ENCODE measurements at places on chromosomes 6 and 20. TPM values are rescaled to one million over a fixed set of nuclear protein-coding genes. Genes with fewer than 3 reads are reported as not detected.

DNA sequence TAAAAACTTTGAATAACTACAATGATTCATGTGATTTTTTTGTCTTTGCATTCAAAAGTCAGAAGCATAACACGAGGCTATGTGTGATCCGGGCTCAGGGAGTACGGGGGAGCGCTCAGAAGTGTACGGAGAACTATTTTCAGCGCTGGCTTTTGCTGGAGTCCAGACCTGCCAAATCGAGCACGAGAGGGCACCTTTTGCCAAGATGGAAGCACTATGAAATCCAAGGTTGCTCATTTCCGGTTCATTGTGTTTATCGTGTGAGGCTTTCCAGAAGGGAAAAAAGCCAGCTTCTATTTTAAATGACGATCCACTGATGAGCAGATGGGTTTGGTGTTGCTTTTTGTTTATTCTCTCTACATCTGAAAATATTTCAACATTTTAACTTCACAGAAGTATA lies 11.3 kb downstream of the RAMACL start:
- H3K4me3 ChIP-seq, result no peak overlapping the region
- no peak overlapping the region for H3K27ac ChIP-seq
- no peaks in the 10 kb centered on the region for H3K36me3 ChIP-seq
- peak; percentile 30 for DNase-seq

GRCh38 chr6:55377150-55377549 lies 49.9 kb downstream of the GFRAL start:
- H3K36me3 ChIP-seq, result no peaks in the 10 kb centered on the region
- no peaks in the 10 kb centered on the region for H3K27me3 ChIP-seq
- H3K4me3 ChIP-seq, result no peak overlapping the region
- H3K4me1 ChIP-seq, result no peaks in the 10 kb centered on the region
- DNase-seq, result no peak
- no peak overlapping the region for H3K27ac ChIP-seq

- no peak overlapping the region for H3K27ac ChIP-seq
- DNase-seq, result no peak
- H3K4me1 ChIP-seq, result no peaks in the 10 kb centered on the region
Measured at GRCh38 chr6:99016355-99016754, 68.6 kb upstream of the FBXL4 start.

- no peak overlapping the region for H3K27ac ChIP-seq
- no peak for DNase-seq
- H3K27me3 ChIP-seq, result no peaks in the 10 kb centered on the region
- H3K4me3 ChIP-seq, result no peak overlapping the region
Measured at GRCh38 chr6:101706576-101706975, 313.1 kb downstream of the GRIK2 start.

DNA sequence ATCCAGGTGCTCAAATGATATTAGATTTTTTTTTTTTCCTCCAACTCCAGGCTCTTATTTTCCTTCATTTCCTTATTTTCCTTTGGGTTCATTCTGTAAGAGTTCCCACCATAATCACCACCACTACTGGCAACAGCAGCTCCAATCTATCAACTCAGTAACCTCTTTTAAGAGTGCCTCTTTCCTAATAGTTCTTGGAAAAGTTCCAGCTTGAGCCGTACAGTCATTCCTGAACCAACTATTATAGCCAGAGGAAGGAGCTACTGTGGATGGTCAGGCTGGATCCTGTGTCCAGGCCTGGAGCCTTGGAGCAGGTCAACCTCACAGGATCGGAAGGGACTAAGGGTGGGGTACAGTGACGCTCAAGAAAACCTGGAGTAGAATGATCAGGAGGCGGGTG lies 4.2 kb upstream of the ANGPT4 start:
- no peak overlapping the region for H3K27ac ChIP-seq
- H3K4me1 ChIP-seq, result peaks cover 8% of the 10 kb centered on the region
- no peaks in the 10 kb centered on the region for H3K27me3 ChIP-seq

- H3K4me3 ChIP-seq, result no peak overlapping the region
- no peaks in the 10 kb centered on the region for H3K27me3 ChIP-seq
- DNase-seq, result no peak
- H3K4me1 ChIP-seq, result peaks cover 3% of the 10 kb centered on the region
- no peaks in the 10 kb centered on the region for H3K36me3 ChIP-seq
- H3K27ac ChIP-seq, result no peak overlapping the region
Measured at GRCh38 chr6:120935908-120936307, 398.4 kb downstream of the TBC1D32 start.

DNA sequence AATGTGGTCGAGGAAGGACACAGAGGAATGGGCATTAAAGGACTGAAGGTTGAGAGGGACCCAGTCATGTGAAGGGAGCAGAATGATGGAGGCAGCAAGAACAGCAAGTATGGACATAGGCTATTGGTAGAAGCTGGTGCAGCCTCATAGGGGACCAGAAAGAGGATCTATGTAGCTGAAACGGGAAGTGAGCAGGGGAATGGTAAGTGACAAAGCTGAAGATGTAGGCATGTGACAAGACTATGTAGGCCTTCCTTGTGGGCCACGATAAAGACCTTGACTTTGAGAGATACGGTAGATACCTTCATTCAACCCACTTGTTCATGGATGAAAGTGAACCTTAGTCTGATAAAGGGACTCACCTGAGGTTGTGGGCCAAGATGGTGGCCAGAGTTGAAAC lies 3.5 kb downstream of the CTNNBL1 start:
- peak; percentile 3 for DNase-seq
- H3K27ac ChIP-seq, result no peak overlapping the region
- no peak overlapping the region for H3K4me3 ChIP-seq
- H3K36me3 ChIP-seq, result peaks cover 9% of the 10 kb centered on the region

DNA sequence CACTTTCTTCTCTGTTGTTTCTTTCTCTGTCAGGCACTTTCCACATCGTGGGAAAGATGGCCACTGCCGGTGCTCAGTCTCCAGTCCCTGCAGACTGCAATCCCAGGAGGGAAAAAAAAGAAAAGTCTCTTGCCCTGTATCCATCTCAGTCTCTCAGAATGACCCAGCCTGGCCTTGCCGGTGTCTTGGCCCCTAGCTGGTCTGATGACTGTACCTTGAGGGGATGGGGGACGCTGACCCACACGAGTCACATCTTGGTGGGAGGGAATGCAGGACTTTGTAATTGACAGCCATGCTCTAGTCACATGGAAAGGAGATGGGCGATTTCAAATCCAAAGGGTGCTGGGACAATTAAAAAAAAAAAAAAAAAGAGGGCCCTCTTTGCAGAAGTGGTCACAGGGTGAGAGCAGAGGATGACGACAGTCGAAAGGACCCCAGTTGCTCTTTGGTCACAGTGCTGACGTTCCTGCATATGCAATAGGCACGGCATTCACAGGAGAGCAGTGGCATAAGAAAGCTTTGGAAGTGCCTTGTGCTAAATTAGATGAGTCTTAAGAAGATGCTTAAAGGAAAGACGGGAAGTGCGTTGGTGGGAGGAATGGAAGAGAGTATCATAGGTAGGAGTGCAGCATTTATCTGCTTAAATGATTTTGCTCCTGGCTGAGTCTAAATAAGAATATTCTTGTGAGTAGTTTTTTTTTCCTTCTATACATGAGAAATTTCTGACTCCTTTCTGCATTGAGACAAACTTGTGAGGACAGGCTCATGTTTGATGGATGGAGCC lies 63.9 kb upstream of the AKAP12 start:
- no peaks in the 10 kb centered on the region for H3K36me3 ChIP-seq
- no peak for DNase-seq
- H3K4me1 ChIP-seq, result no peaks in the 10 kb centered on the region
- no peak overlapping the region for H3K27ac ChIP-seq

- H3K4me1 ChIP-seq, result no peaks in the 10 kb centered on the region
- peaks cover 62% of the 10 kb centered on the region for H3K36me3 ChIP-seq
- no peak overlapping the region for H3K4me3 ChIP-seq
Measured at GRCh38 chr20:31560746-31561598, 44.1 kb upstream of the ID1 start.

- peaks cover 68% of the 10 kb centered on the region for H3K36me3 ChIP-seq
- H3K4me1 ChIP-seq, result no peaks in the 10 kb centered on the region
- no peaks in the 10 kb centered on the region for H3K27me3 ChIP-seq
- H3K27ac ChIP-seq, result no peak overlapping the region
Measured at GRCh38 chr20:62942456-62942855, 4.5 kb downstream of the GID8 start.

GRCh38 chr20:57795342-57795697 lies 85.5 kb upstream of the PMEPA1 start:
- no peak for DNase-seq
- H3K4me3 ChIP-seq, result no peak overlapping the region
- no peaks in the 10 kb centered on the region for H3K36me3 ChIP-seq
- no peaks in the 10 kb centered on the region for H3K27me3 ChIP-seq
- H3K4me1 ChIP-seq, result no peaks in the 10 kb centered on the region
- H3K27ac ChIP-seq, result no peak overlapping the region

DNA sequence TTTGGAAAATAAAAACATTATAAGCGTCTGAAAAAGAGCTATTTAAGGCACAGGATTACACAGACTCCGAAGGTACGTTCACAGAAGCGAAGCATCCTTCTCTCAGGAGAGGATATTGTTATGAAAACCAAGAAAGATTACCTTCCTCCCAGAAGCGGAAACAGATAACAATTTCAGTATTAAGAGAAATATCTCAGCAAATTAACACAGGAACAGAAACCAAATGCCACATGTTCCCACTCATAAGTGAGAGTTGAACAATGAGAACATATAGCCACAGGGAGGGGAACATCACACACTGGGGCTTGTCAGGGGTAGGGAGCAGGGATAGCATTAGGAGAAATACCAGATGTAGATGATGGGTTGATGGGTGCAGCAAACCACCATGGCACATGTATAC lies 109.7 kb downstream of the CDK19 start:
- H3K36me3 ChIP-seq, result no peaks in the 10 kb centered on the region
- H3K4me1 ChIP-seq, result peaks cover 7% of the 10 kb centered on the region
- no peaks in the 10 kb centered on the region for H3K27me3 ChIP-seq
- H3K27ac ChIP-seq, result no peak overlapping the region

GRCh38 chr6:138572885-138573284 lies 73.6 kb upstream of the NHSL1 start:
- no peak overlapping the region for H3K27ac ChIP-seq
- H3K4me1 ChIP-seq, result peaks cover 10% of the 10 kb centered on the region
- peak overlapping the region; percentile 82 for H3K4me3 ChIP-seq
- no peaks in the 10 kb centered on the region for H3K36me3 ChIP-seq
- H3K27me3 ChIP-seq, result no peaks in the 10 kb centered on the region

DNA sequence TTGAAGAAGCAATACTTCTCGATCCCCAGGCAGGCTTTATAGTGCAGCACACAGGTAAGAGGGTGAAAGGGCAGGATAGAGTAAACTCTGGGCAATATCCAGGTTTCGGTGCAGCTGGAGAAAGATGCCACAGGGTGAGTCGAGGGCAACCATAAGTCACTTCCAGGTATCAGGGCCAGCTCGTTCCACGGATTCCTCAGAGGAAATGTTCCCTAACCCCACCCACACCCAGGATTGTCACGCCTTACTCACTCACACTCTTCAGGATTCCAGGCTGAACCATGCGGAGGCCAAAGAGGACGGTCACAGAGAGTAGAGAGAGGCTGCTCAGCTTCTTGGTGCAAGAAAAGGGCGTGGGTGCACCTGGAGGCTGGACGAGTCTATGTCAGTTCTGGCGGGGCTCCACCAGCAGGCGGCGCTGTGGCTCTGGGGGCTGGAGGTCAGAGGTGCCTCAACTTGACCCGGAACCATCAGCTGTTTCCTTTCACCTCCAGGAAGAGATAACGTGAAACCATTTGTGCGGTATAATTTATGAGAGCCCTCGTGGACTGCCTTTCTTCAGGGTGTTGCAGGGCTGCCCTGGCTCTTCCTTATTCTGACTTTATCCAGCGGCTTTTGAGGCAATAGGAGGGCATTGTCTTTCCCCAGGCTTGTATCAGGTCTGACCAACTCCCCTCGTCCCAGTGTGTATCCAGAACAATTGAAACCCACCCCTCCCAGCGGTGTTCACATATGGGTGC lies 14.5 kb upstream of the WFDC12 start:
- H3K36me3 ChIP-seq, result no peaks in the 10 kb centered on the region
- no peak overlapping the region for H3K4me3 ChIP-seq
- no peaks in the 10 kb centered on the region for H3K27me3 ChIP-seq
- DNase-seq, result peak; percentile 96

DNA sequence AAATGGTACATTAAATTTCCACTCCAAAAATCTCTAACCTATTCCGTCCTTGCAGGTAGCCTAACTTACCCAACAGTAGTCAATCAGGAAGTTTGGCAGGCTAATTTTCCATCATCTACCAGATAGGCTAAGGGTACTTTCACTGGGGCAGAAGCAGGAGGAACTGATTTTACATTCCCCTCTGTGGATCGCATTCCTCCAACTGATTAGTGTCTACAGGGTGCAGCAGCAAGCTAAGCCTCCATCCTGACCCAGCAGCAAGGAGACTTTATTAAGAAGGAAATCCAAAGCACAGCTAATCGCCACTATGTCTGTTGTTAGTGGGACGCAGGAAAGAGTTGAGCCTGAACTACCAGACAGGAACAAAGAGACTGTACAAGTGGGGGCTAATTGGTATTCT lies 143.2 kb upstream of the RUNX2 start:
- no peak for DNase-seq
- H3K4me3 ChIP-seq, result no peak overlapping the region
- no peaks in the 10 kb centered on the region for H3K27me3 ChIP-seq
- H3K4me1 ChIP-seq, result no peaks in the 10 kb centered on the region
- H3K27ac ChIP-seq, result no peak overlapping the region
- H3K36me3 ChIP-seq, result no peaks in the 10 kb centered on the region

- H3K4me1 ChIP-seq, result peaks cover 5% of the 10 kb centered on the region
- H3K36me3 ChIP-seq, result peaks cover 97% of the 10 kb centered on the region
- peak; percentile 91 for DNase-seq
- H3K27ac ChIP-seq, result no peak overlapping the region
- no peaks in the 10 kb centered on the region for H3K27me3 ChIP-seq
Measured at GRCh38 chr6:36599791-36600209, 5.6 kb downstream of the SRSF3 start.

DNA sequence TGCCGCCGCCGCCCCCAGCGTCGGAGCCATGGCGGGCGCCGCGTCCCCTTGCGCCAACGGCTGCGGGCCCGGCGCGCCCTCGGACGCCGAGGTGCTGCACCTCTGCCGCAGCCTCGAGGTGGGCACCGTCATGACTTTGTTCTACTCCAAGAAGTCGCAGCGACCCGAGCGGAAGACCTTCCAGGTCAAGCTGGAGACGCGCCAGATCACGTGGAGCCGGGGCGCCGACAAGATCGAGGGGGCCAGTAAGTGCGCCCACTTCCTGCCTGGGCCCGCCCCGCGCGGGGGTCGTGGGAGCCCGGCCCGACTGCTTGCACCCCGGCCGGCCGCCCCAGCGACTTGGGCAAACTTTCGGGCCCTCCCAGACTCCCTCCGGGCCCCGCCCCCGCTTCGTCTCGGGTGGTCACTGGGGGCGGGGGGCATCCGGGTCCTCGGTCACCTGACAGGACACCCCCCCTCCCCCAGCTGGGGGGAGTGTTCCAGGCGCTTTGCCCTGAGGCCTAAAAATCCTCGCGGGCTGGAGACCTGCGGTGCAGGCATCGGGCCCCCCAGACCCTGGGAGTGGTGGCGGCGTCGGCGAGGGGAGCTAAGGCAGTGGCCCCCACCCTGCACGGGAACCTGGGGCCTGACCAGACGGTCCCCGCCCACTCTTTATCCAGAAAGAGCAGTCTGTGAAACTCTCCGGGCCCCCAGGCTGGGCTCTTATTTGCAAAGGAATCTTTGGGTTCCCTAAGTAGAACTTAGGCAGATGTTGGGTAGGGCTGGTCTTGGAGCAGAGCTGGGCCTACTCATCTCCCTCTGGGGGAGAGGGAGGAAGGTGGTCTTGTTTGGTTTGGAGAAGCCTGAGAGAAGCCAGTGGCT lies 501 bp downstream of the PLCG1 start:
- no peaks in the 10 kb centered on the region for H3K27me3 ChIP-seq
- peak overlapping the region; percentile 97 for H3K4me3 ChIP-seq
- peaks cover 18% of the 10 kb centered on the region for H3K4me1 ChIP-seq
- peaks cover 4% of the 10 kb centered on the region for H3K36me3 ChIP-seq
- peak; percentile 93 for DNase-seq
- peak overlapping the region; percentile 97 for H3K27ac ChIP-seq

Gene OSER1
- total RNA-seq, result 36.9 TPM

Gene MAFB
- total RNA-seq, result 3.7 TPM

Gene MAP1LC3A
- total RNA-seq, result 42.9 TPM

Gene SLC24A3
- total RNA-seq, result 1.8 TPM

Gene RBPJL
- not detected for total RNA-seq

Gene GMPR
- 20.7 TPM for total RNA-seq

Gene GPSM3
- total RNA-seq, result 12.9 TPM

Gene OR2H1
- total RNA-seq, result not detected

Measured in endodermal cell (in vitro differentiated cells).